Activated CD8-positive, alpha-beta memory T cell treated with anti-CD3 and anti-CD28 coated beads for 4 hours (primary cell): ENCODE measurements at places on chromosomes 16 and 17.

GRCh38 chr17:56834380-56835263, 671 bp downstream of the DGKE start:
- DNase-seq = peak; percentile 50

DNA sequence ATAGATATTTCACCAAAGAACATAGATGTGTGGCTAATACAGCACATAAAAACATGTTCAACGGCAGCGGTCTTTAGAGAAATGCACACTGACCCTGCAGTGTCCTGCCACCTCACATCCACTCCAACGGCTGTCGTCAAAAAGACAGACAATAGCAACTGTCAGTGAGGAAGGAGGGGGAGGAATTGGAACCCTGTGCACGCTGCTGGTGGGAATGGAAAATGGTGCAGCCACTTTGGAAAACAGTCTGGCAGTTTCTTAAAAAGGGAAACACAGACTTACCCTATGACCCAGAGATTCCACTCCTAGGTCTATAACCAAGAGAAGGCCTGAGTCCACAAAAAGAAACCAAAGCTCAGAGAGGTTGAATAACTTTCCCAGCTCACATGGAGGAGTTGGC, 7.7 kb downstream of the CEP295NL start:
- DNase-seq = no peak

GRCh38 chr17:80804466-80804865, 187.2 kb upstream of the CHMP6 start:
- no peak for DNase-seq

GRCh38 chr16:51134876-51135275, 16.2 kb downstream of the SALL1 start:
- no peak for DNase-seq
